DMS153 (cell line): ENCODE measurements at places on chromosomes 12 and 14.
A peak's percentile ranks its signal among the peaks of the same experiment; 100 is the strongest.

- DNase-seq: no peak
Measured at GRCh38 chr12:97713270-97713669, 250.7 kb downstream of the RMST start.

GRCh38 chr12:79408689-79409088, 282.1 kb downstream of the PAWR start:
- no peak for DNase-seq

DNA sequence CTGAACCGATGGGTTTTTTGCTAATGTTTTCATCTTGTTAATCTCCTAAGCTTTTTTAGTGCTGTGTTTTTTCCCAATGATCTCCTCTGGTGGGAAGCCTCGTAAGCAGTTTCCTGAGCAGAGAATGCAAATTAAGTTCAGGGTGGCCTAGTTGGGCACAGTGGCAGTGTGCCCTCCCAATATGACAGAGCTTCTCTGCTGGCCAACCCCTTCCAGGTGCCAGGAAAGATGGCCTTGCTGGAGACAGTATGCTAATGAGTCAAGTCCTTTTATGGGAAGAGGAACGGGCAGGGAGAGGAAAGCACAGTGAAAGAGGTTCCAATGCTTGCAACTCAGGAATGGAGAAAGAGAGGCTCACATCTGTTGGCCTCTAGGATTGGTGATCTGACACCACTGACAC, 115.8 kb downstream of the GCH1 start:
- no peak for DNase-seq

- no peak for DNase-seq
Measured at GRCh38 chr14:88975926-88976325, 151.5 kb downstream of the TTC8 start.

- no peak for DNase-seq
Measured at GRCh38 chr12:111268738-111269572, 99.9 kb downstream of the PHETA1 start.

DNA sequence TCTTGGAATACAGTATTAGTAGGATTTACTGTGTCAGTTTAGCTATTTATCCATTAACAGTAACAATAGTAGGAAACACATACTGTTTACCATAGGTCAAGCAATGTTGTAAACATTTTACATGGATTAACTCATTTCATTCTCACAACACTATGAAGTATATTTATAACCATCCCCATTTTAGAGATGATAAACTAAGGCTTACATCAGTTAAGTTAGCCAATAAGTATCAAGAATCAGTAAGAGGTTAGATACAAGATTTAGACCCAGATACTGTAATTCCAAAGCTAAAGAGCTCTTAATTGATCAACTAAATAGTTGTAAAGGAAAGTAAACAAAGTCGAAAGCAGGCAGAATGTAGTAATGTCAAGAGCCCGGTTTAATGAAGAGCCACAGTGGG, 1.1 kb downstream of the SYNJ2BP start:
- DNase-seq: no peak

GRCh38 chr12:47889040-47889439, 15.8 kb downstream of the VDR start:
- no peak for DNase-seq

- DNase-seq: peak; percentile 91
Measured at GRCh38 chr12:84689638-84690037, 223.0 kb downstream of the SLC6A15 start.

DNA sequence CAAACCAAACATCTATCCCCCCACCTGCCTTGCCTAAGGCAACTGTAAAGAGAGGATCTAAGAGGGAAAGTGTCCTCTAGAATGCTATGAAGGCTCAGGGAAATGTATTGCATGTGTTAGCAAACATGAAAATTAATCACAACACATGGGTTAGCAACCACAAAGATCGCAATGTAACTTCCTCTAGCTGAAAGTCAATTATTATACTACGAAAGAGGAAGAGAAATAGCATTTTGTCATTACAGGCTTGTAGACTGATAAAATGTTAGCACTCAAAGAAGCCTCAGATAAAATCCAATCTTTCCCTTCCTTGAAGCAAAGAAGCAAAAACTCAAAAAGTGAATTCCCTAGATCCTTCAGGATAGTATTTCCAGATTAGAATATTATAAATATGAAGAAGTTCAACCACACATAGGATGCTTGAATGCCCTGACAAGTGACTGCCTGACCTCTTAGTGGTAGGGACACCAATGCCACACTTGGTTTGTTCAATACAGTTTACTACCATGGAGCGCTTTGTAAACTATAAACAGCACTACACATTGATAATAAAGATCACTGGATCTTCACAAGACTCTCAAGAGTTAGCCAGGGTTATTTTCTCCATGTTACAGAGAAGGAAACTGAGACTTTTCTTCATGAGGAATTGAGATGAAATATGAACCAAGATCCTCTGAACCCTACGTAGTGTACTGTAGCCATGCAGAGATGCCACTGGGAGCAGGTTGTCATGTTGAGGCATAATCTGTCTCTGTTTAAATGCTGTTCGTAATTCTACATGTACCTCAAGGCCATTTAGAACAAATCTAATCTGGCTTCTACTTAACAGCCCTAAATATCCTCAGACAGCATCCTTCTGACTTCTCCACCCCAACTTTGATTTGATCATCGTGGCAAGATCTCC, 100.7 kb downstream of the ITPR2 start:
- DNase-seq: no peak

- DNase-seq: peak; percentile 43
Measured at GRCh38 chr14:76958020-76958979, 70.2 kb downstream of the IRF2BPL start.

GRCh38 chr12:119378903-119379302, 44.4 kb downstream of the CCDC60 start:
- no peak for DNase-seq

DNA sequence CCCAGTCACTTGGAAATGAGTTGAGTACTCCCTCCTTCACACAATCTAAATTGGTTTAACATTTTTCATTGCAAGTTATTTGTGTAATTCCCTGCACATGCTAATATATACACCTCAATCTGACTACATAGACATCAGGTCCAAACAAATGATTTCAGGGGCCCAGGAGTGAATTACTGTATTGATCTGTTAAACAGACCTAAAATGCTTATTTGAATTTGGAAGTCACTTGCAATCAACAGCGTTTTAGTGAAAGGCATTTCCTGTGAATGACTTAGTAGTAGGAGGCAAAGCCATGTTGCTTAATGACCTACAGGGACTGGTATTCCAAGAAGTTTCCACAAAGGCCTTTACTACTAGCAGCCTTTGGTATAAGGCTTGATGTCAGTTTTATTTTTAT, 22.6 kb upstream of the SLC15A5 start:
- no peak for DNase-seq

GRCh38 chr12:130029151-130029550, 125.3 kb upstream of the TMEM132D start:
- no peak for DNase-seq

DNA sequence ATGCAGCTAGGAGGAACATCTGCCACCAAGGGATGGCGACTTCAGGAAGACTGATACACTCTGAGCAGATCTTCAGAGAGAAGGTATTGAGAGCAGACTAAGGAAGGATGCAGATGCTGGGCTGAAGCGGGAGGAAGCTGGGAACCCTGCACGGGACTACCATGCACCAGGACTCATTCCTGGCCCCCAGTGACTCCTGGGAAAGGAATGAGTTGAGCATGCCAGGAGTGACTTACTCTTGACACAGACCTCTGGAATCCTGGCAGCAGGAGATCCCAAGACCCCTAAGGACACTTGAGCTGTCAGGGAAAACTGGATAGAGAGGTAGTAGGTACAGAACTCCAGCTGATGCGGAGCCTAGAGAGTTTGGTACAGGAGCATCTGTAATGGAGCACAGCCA, 336.1 kb downstream of the RPS29 start:
- DNase-seq: no peak

- DNase-seq: no peak
Measured at GRCh38 chr14:96962337-96962736, 165.2 kb downstream of the VRK1 start.
